Stimulated activated CD4-positive, alpha-beta T cell treated with anti-CD3 and anti-CD28 coated beads, Interleukin-1b, Interleukin-23, amount 100 ng/mL, for 24 hours (primary cell): ENCODE measurements at places on chromosomes 6 and 20.

DNA sequence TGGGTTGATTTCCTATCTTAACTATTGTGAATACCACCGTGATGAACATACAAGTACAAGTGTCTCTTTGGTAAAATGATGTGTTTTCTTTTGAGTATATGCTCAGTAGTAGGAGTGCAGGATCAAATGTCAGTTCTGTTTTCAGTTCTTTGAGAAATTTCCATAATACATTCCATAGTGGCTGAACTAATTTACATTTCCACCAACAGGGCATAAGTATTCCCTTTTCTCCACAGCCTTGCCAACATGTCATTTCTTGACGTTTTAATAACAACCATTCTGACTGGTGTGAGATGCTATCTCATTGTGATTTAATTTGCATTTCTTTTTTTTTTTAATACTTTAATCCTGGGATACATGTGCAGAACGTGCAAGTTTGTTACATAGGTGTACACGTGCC, 268.8 kb downstream of the CENPW start:
- DNase-seq: no peak

DNA sequence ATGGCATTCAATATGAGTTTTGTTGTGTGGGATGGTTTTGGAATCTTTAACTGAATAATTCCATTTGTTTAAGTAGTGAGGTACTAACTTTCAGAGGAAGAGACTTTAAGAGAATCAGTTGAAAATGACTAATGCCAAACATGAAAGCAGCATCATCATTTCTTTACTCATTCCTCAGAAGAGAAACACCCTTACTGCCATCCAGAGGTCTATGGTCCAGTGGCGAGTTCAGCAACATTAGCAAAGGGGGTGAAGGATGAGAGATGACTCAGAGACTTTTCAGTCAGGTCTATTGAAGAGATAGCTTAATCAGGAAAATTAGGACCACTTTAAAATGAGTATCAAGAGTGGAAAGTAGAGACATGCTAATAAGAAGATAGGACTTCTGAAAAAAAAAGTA, 118.8 kb downstream of the COL19A1 start:
- DNase-seq: no peak

GRCh38 chr6:121560476-121560875, 125.0 kb downstream of the GJA1 start:
- no peak for DNase-seq

DNA sequence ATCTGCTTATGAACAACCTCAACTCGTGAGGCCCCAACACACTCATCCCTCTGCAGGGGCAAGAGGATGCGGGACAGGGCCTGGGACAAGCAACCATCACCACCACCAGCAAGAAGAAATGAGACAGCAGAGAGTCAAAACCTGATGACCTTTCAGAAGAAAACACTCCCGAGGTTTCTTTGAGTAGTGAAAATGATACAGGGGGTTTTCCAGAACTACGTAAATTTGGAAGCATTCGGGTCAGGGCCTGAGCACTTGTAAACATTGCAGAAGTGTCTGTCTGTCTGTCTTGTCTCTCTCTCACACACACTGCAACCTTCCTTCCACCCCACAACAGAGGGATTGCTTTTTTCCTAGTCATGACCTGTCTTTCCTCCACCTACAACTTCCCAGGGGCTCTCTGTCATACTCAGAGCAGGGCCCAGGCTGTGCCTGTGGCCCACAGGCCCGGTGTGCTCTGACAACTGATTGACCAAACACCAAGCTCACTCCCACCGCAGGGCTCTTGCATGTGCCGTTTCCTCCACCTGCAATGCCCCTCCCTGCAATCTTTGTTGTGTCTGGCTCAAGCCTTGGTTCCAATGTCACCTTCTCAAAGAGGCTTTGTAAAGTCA, 90.9 kb downstream of the BMP7 start:
- no peak for DNase-seq

- DNase-seq: no peak
These were observed 37.4 kb upstream of the OPRM1 start for GRCh38 chr6:154001494-154002285.

DNA sequence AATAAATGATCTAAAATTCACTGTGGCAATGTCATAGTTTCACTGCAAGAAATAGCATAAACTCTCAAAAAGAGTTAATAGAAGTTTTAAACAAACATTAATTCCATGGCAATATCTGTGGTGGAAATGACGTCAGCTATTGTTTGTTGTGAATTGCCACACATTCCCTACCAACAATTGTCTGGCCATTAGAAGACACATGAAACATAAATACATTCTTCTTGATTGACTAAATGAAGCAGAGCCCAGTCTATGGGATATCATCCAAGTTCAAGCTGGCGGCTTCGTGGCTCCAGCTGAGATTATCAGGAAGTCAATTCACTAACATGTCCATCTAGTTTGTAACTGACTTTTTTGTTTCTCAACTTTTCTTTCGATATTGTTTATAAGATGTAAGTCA, 369.0 kb downstream of the ARHGAP18 start:
- DNase-seq: no peak

DNA sequence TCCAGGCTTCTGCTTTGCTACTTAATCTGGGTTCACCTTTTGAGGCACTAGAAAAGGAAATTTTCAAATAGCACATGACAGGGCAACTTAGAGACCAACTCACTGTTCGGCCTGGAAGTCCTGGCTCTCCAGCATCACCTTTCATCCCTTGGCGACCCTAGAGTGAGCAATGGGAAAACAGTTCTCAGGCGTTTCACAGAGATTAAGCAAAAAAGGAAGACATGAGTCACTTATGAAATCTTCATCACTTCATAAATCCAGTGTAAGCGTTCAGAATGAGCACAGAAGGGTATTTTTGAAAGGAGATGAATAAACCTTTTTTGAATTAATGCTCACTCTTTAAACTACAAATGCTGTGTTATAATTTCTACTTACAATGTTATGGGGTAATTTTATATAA, 104.0 kb downstream of the COL12A1 start:
- no peak for DNase-seq

- DNase-seq: no peak
These were observed 104.4 kb upstream of the TAB2 start for GRCh38 chr6:149212892-149213801.

GRCh38 chr6:26175033-26175427, 87.8 kb downstream of the HFE start:
- DNase-seq: no peak

GRCh38 chr6:113629256-113629655, 227.9 kb upstream of the MARCKS start:
- DNase-seq: no peak

GRCh38 chr20:51353491-51353890, 189.0 kb downstream of the NFATC2 start:
- DNase-seq: no peak

DNA sequence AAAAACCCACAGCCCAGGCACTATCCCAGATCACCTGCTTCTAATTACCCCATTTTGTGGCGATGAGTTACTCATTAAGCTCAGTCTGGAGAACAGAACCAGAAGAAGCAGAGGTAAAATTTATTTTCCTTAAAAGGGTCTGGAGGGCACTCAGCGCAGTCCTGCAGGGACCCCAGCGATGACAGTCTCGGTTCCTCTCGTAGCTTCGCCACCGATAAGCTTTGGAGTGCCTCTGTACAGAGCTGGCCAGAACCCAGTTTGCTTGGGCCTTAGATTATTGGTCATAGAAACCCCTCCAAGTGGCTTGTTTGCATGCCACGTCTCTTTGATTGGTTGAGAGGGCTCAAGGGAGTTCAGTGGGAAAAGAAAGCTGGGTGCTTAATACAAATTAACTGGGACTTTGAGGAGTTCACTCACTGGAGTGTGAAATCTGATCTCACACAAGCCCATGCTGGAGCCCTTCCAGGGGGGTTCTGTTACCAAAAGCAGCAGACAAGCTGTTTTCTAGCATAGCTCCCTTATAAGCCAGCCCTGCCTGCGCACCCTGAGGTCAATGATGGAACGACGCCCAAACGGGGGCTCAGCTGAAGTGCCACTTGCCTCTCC, 158.5 kb upstream of the ARID1B start:
- DNase-seq: no peak

- no peak for DNase-seq
These were observed 388.2 kb downstream of the CDH4 start for GRCh38 chr20:61640131-61640870.

DNA sequence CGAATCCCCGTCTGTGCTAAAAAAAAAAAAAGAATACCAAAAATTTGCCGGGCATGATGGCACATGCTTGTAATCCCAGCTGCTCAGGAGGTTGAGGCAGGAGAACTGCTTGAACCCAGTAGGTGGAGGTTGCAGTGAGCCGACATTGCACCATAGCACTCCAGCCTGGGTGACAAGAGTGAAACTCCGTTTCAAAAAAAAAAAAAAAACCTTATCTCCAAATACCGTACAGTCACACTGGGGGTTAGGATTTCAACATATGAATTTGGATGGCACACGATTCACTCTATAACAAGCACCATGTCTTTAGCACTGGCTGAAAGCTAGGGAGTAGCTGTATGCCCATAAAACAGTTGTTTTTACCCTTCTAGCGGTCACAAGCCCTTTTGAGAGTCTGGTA, 3.8 kb downstream of the SMIM13 start:
- DNase-seq: no peak

- no peak for DNase-seq
These were observed 108.8 kb upstream of the RAB32 start for GRCh38 chr6:146434732-146435390.

DNA sequence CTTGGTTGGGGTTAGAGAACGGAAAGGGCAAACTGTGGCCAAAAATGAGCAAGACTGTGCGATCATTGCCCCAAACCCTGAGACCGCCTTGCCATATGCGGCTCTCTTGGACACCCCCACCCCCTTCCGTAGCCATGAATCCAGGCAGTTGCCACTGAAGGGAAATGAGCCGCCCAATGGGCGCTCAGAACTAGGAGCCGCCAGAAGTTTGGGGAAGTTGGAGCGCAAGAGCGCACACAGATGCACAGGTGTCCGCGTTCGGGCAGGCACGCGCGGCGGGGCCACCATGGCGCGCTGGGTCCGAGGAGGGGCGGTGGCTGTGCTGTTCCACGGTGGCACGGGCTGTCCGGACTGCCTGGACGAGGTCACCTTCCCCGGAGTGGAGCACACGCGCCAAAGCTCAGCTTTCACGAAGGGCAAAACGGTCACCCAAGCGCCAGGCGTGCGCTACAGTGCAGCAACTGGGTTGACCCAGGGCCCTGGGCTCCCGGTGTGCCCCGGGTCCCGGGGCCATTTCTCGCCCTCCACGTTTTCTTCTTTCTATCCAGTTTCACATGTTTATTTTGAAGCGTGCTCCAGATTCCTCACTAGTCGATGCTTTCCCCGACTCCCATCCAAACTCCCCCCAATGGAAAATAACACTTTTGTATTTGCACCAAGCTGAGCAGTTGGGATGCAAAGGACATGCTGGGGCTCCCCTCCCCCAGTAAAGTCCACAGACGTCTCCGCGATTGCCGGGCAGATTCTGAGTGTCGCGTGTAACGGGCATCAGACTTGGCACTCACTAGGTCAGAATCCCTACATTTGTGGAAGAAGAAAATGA, 906 bp upstream of the PDE10A start:
- no peak for DNase-seq

DNA sequence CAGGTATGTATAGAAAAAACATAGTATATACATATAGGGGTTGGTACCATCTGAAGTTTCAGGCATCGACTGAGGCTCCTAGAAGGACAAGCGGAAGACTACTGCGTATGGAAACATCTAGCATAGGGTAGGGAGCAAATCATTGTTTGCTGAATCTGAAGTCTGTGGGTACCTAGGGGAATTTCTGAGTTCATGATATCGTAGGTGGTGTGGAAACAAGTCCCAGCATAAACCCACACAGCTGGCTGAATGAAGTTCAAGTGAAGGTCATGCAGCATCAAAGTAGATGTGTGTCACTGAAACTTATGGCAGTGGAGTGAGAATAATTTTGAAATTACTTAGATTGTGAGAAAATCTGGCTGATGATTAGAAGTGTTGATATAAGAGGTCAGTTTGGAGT, 39.4 kb downstream of the MAP7 start:
- DNase-seq: no peak

- DNase-seq: no peak
These were observed 476.8 kb downstream of the CBLN4 start for GRCh38 chr20:55528482-55528881.

GRCh38 chr6:102749210-102749971, 1355.9 kb downstream of the GRIK2 start:
- DNase-seq: no peak
